ENCODE measurements at places on chromosomes 12 and 14. TPM values are rescaled to one million over a fixed set of nuclear protein-coding genes. Genes with fewer than 3 reads are reported as not detected.

DNA sequence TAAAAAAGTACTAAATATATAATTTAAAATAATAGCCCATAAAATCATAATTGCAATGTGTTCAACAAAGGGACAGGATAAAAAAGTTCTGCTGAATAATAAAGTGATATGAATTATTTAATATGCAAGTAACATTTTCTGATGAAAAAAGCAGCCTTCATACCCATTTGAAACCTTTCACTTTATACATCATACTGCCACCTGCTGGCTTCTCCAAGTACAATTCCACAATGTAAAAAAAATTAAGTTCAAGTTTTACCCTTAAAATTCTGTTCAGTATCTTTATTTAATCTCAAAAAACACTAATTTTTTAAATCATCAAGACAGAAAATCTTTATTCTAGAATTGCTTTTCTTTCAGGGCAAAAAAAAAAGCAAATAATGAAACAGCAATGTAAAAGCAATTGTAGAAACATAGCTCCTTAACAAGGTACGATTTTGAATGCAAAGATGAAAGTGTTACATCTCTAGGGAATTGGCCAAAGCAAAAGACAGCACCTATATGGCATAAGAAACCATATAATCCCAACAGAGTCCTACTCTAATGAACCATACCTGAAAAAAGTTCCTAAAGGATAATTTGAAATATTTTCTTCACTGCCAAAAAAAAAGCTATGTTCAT, 15.0 kb downstream of the MDM1 start:
- peaks cover 6% of the 10 kb centered on the region for H3K36me3 ChIP-seq
- no peaks in the 10 kb centered on the region for H3K4me1 ChIP-seq
- no peak overlapping the region for H3K4me3 ChIP-seq
- no peaks in the 10 kb centered on the region for H3K27me3 ChIP-seq
- no peak for DNase-seq

DNA sequence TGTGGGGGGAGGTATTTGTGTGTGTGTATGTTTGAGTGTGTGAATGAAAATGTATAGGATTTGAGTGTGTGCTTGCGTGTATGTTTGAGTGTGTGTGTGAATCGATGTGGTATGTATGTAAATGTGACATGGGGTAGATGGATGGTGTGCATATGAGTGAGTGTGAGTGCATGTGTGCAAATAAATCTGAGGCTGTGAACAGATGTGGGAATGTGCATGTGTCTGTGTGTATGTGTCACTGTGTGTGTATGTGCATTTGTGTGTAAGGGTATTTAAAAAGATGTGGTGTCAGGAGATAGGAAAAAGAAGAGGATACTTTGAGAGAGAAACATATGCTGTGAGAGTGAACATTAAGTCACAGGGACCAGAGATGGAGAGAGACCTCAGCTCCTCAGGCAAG, 539.6 kb downstream of the MED13L start:
- no peaks in the 10 kb centered on the region for H3K27me3 ChIP-seq
- H3K4me3 ChIP-seq, result no peak overlapping the region
- no peaks in the 10 kb centered on the region for H3K4me1 ChIP-seq
- no peak for DNase-seq
- no peak overlapping the region for H3K27ac ChIP-seq

DNA sequence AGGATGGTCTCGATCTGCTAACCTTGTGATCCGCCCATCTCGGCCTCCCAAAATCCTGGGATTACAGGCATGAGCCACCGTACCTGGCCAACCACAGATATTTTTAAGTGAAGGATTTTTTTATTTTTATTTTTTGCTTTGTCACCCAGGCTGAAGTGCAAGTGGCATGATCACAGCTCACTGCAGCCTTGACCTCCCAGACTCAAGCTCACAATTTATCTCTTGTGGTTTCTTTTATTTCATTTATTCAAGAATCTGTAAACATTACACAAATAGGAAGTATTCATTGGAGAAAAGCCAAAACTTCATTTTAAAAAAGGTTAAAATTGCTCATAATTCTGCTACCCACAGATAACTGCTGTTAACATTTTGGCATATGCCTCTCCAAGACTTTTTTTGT, 13.3 kb downstream of the MOAP1 start:
- H3K4me3 ChIP-seq, result no peak overlapping the region
- no peaks in the 10 kb centered on the region for H3K36me3 ChIP-seq
- DNase-seq, result no peak
- no peaks in the 10 kb centered on the region for H3K4me1 ChIP-seq
- no peaks in the 10 kb centered on the region for H3K27me3 ChIP-seq

DNA sequence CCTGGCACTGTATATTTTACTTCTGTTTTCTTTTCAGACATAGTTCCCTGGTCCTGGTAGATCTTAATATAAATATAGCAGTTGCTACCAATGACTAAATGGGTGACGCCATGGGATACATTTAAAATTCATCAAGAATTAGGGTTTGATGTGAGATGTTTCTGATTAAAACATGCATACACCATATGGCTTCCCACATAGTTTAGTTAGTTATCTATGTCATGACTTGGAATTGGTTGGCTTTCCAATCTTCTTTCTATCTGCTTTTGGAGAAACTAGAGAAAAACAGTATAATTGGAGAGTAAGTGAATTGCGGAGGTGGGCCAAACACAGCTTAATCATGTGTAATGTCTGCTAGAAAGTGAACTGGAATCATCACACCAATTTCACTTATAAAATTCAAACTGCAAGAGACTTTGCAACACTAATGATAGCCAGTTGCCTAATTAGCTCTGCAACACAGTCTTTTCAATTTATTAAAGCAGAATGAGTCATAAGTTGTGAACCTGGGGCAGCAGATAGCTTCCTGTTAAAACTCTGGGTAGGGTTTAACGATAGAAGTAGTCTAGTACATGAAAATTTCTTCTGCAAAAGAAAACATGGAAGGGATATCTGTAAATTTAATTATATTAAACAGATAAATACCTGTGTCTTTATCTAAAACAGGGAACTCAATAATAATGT, 295.2 kb downstream of the SLC16A7 start:
- no peaks in the 10 kb centered on the region for H3K27me3 ChIP-seq
- no peak overlapping the region for H3K27ac ChIP-seq
- no peak overlapping the region for H3K4me3 ChIP-seq
- DNase-seq, result no peak

GRCh38 chr14:69504775-69505174, 20.2 kb downstream of the PLEKHD1 start:
- DNase-seq, result no peak
- H3K4me1 ChIP-seq, result no peaks in the 10 kb centered on the region
- H3K27ac ChIP-seq, result no peak overlapping the region
- no peaks in the 10 kb centered on the region for H3K36me3 ChIP-seq

DNA sequence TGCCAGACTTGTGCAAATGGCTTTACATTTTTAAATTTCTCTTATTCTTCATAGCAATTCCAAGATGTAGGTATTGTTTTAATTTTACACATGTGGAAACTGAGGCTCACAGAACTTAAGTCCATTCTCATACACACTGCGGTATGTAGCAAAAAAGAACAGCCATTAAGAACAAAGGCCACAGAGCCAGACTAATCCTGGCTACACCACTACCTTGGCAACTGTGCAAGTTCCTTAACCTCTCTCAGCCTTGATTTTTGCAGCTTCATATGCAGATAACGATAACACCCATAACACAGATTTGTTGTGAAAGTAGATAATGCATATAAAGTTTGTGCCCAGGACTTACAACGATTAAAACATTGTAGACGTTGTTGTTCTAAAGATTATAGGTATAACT, 81.1 kb downstream of the ABCC9 start:
- no peaks in the 10 kb centered on the region for H3K27me3 ChIP-seq
- no peaks in the 10 kb centered on the region for H3K4me1 ChIP-seq
- no peak for DNase-seq
- H3K36me3 ChIP-seq, result no peaks in the 10 kb centered on the region
- no peak overlapping the region for H3K4me3 ChIP-seq
- no peak overlapping the region for H3K27ac ChIP-seq

DNA sequence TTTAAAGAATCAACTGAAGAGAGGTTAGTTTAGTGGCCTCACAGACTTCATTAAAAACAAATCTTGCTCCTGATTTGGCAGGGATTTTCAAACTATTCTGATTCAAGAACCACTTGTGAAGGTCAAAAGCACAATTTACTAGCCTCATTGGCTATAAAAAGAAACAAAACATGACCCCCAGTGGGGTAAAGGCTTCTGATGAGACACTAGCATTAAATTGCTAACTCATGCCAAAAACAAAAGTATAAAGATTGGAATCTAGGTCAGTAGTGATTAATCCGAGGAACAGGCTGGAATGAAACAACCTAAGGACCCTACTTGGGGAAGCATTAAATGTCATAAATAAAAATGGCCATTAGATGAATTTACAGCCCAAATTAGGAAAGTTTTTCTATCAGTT, 312.3 kb downstream of the PAWR start:
- H3K4me1 ChIP-seq, result no peaks in the 10 kb centered on the region
- H3K4me3 ChIP-seq, result no peak overlapping the region
- H3K27ac ChIP-seq, result no peak overlapping the region

GRCh38 chr14:65565948-65566347, 153.4 kb downstream of the FUT8 start:
- no peaks in the 10 kb centered on the region for H3K36me3 ChIP-seq
- H3K27ac ChIP-seq, result no peak overlapping the region
- H3K27me3 ChIP-seq, result no peaks in the 10 kb centered on the region
- DNase-seq, result no peak

DNA sequence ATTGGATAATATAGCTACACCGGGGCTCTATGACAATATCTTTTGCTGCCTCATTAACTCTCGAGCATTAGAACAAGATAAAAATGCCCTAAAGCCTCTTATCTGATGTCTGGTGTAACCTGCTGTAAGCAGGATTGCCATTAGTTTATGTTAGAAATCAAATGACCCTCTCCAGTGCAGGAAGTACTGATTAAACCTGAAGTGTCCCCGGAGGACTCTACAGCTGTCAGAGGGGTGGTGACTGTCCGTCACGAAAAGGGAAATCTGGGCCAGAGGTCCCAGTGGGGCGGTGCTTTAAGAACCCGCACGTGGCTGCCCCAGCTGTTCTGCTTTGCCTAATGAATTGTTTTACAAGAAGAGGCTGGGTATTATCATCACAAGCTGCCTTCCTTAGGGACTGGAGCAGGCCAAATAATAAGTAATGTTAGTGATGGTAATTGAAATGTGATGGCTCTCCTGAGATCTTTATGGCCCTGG, 55.7 kb downstream of the LIN52 start:
- peak overlapping the region; percentile 60 for H3K27ac ChIP-seq
- no peaks in the 10 kb centered on the region for H3K27me3 ChIP-seq
- H3K4me3 ChIP-seq, result no peak overlapping the region
- peak; percentile 20 for DNase-seq
- no peaks in the 10 kb centered on the region for H3K36me3 ChIP-seq

- H3K4me3 ChIP-seq, result no peak overlapping the region
- H3K36me3 ChIP-seq, result peaks cover 82% of the 10 kb centered on the region
- DNase-seq, result no peak
- no peaks in the 10 kb centered on the region for H3K27me3 ChIP-seq
Observed at GRCh38 chr12:132665794-132666193, 21.3 kb downstream of the POLE start.

- H3K36me3 ChIP-seq, result no peaks in the 10 kb centered on the region
- no peak overlapping the region for H3K4me3 ChIP-seq
- H3K4me1 ChIP-seq, result peaks cover 3% of the 10 kb centered on the region
Observed at GRCh38 chr12:24360461-24360860, 411.0 kb upstream of the SOX5 start.

GRCh38 chr12:2324387-2324786, 271.6 kb downstream of the CACNA1C start:
- H3K27me3 ChIP-seq, result no peaks in the 10 kb centered on the region
- no peaks in the 10 kb centered on the region for H3K36me3 ChIP-seq
- no peak overlapping the region for H3K4me3 ChIP-seq
- peaks cover 13% of the 10 kb centered on the region for H3K4me1 ChIP-seq

GRCh38 chr14:102238131-102238530, 66.8 kb downstream of the MOK start:
- no peak overlapping the region for H3K4me3 ChIP-seq
- no peaks in the 10 kb centered on the region for H3K27me3 ChIP-seq
- no peaks in the 10 kb centered on the region for H3K4me1 ChIP-seq
- DNase-seq, result no peak
- H3K27ac ChIP-seq, result no peak overlapping the region

DNA sequence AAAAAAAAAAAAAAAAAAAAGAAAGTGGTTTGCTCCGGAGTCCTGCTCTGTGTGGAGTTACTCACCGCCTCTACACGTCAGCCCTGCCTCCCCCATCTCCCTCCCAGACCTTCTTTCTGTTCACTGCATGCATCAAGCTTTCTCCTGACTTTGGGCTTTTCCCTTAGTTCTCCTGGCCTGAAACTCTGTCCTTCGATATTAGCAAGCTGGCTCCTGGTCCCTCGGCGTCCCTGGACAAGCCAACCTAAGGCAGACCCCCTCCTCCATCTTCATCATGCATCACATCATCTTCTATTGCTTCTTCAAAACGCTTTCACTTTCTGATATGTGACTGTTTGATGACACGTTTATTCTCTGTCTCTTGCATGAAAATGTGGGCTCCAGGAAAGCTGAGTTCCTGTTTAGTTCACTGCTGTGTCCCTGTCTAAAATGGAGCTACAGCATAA, 40.6 kb downstream of the SLC15A4 start:
- DNase-seq, result no peak
- no peaks in the 10 kb centered on the region for H3K27me3 ChIP-seq
- no peak overlapping the region for H3K4me3 ChIP-seq
- H3K36me3 ChIP-seq, result no peaks in the 10 kb centered on the region
- no peak overlapping the region for H3K27ac ChIP-seq

DNA sequence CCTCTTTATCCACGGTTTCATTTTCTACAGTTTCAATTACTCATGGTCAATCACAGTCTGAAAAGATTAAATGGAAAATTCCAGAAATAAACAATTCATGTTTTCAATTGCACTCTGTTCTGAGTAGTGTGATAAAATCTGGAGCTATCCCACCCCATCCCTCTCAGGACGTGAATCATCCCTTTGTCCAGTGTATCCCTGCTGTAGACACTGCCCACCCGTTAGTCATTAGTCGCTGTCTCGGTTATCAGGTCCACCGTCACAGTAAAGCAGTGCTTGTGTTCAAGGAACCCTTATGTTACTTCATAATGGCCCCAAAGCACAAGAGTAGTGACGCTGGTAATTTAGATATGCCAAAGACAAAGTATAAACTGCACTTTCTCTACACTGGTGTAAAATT, 141.0 kb upstream of the LMNTD1 start:
- DNase-seq, result no peak
- no peaks in the 10 kb centered on the region for H3K36me3 ChIP-seq
- H3K27me3 ChIP-seq, result no peaks in the 10 kb centered on the region
- no peaks in the 10 kb centered on the region for H3K4me1 ChIP-seq
- no peak overlapping the region for H3K4me3 ChIP-seq

- no peaks in the 10 kb centered on the region for H3K4me1 ChIP-seq
- H3K27me3 ChIP-seq, result no peaks in the 10 kb centered on the region
- H3K36me3 ChIP-seq, result no peaks in the 10 kb centered on the region
- DNase-seq, result no peak
- H3K4me3 ChIP-seq, result no peak overlapping the region
Observed at GRCh38 chr14:32762886-32763285, 175.8 kb upstream of the NPAS3 start.

MUCL1 gene
- not detected for total RNA-seq

KRT76 gene
- total RNA-seq, result not detected

GLIPR1L1 gene
- not detected for total RNA-seq

CCDC63 gene
- total RNA-seq, result not detected
